Activated CD4-positive, alpha-beta T cell treated with anti-CD3 and anti-CD28 coated beads, Interleukin-2, amount 50 U/mL, for 24 hours (primary cell): ENCODE measurements at places on chromosomes 7 and 10.

DNA sequence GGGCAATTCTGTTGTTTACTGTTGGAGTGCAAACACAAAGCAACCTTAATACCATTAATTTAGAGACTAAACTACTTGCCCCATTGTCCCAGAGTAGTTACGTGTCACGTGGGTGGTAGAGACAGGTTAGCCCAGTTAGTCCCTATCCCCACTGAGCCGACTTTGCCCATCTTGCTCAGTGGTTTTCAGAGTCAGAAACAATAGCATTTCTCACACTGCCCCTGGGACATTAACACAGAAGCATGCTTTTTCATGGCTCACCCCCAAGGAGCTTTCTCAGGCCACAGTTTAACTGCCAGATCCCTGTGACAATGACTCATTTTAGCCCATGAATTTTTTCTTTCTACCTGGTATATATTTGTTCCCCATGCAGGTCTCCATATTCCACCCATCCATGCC is 271.0 kb downstream of the POU6F2 start:
- no peak for DNase-seq

DNA sequence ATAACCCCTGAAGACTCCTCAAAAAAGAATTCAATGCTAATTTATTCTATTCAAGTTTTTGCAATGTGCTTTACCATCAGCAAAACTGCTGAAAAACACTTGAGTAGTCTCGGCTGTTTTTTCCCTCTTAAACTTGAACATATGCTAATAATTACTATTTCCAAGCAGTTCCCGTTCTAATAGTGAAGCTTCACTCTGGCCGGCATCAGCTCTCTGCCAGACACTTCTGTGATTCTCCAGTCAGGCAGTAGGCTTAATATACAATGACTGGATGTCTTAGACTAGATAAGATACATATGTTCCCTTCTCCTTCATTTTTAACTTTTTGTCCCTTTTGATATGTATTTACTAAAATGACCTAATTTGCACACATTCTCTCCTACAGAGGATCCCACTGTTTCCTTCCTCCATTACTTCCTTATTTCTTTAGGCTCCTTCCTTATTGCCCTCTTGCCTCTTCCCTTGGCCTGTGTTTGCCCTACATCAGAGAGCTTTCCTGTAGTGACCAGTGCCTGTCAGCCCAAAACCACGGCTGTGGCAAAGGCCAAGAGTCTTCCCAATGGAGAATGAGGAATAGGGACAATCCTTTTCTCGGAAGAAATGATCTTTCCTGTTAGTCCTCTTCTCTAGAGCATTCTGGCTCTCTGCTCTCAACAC is 23.5 kb downstream of the HEPACAM2 start:
- no peak for DNase-seq

DNA sequence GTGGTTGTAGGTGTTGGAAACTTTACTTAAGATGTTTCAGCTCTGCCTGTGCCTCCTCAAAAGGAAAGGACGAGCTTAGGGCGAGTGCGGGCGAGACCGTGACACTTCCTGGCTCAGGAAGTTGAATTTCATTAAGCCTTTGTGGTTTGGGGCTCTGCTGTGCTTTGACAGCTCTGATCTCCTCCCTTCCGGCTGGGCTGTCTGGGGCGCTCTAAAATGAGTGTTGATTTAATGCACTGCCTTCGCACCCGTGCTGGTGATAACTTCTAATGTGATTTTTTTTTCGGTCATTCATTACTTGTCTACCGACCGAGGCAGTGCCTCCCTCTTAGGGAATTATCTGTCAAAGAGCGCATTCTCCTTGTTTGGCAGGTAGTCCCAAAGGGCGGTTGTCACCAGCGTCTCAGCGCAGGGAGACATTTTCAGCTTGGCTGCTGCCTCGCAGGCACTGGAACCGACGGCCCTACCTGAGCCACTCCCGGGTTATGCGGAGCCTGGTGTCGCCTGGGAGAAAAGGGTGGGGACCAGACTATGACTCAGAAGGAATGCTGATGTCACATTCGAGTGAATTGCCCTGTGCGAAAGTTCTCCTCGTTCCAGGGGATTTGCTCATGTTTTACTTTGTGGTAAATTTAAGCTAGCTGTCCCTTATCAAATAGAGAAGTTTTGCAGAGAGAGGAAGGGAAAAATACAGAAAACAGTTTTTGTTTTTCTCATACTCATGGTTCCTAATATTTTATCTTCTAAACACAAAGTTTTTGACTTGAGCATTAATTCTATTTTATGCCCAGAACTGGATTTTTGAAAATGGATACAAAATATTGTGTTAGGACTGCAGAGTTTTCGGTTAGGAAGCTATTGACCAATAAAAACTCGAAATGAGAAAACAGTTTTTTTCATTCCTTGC is 920 bp downstream of the TES start:
- DNase-seq: peak; percentile 46

- DNase-seq: no peak
Measured at GRCh38 chr10:92452313-92452712, 121.6 kb downstream of the IDE start.
